NCI-H1105 (cell line): ENCODE measurements at places on chromosomes 2 and 18.
A peak's percentile ranks its signal among the peaks of the same experiment; 100 is the strongest.

GRCh38 chr2:112121682-112122254 lies 16.4 kb upstream of the FBLN7 start:
- DNase-seq: peak; percentile 33

DNA sequence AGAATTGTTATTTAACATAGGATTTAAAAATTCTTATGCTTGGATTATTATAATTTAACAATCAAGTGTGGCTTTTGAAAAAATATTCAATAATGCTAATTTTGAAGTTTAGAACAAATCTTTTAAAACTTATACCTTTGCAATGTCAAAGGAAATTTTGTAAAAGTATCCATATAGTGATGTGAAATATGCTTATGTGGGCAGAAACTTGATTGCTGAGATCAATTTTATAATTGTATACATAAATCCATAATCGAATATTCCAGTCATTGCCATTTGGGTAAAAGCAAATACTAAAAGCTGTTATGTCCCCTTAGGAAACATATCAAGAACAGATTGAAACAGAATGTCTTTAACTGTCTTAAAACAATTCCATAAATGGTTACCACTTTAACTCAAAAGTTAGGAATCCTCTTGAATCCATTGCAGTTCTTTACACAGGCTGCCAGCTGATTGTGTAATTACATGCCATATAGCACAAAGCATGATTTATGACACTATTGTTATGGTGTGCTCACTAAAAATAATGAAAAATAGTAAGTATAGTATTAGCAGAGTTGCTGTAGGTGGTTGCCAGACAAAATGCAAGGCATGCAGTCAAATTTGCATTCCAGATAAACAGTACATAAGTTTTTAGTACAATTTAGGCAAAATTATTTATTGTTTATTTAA lies 24.2 kb downstream of the PLCL1 start:
- no peak for DNase-seq

- DNase-seq: no peak
Observed at GRCh38 chr2:199206536-199206935, 251.2 kb downstream of the SATB2 start.

GRCh38 chr2:68835621-68836020 lies 35.6 kb downstream of the BMP10 start:
- no peak for DNase-seq

GRCh38 chr2:9668687-9669345 lies 38.0 kb upstream of the YWHAQ start:
- DNase-seq: peak; percentile 87
